Right ventricle myocardium inferior (tissue), 1 donor: ENCODE measurements at places on chromosomes 7 and 10. TPM values are rescaled to one million over a fixed set of nuclear protein-coding genes. Genes with fewer than 3 reads are reported as not detected.

MAT1A gene
- total RNA-seq = 0.19 TPM

H2AZ2 gene
- total RNA-seq = 229 TPM

TEX36 gene
- total RNA-seq = not detected

EFCAB10 gene
- total RNA-seq = not detected

C10orf67 gene
- 0.51 TPM for total RNA-seq

TAS2R39 gene
- not detected for total RNA-seq

PDZD7 gene
- 0.22 TPM for total RNA-seq

CALHM3 gene
- not detected for total RNA-seq

BHLHA15 gene
- not detected for total RNA-seq

HMX3 gene
- total RNA-seq = not detected

GBX1 gene
- 2.4 TPM for total RNA-seq

PGAM2 gene
- total RNA-seq = 1,123 TPM

CEP41 gene
- 3.8 TPM for total RNA-seq

TPK1 gene
- 5.0 TPM for total RNA-seq

TSPAN15 gene
- total RNA-seq = 11.8 TPM

CDK14 gene
- 26.3 TPM for total RNA-seq

NPM3 gene
- 7.9 TPM for total RNA-seq

ACTL6B gene
- not detected for total RNA-seq

OGDHL gene
- 1.9 TPM for total RNA-seq

RFC2 gene
- total RNA-seq = 12.4 TPM

SLC18A2 gene
- total RNA-seq = 0.16 TPM

CACNB2 gene
- 45.6 TPM for total RNA-seq

CARD11 gene
- 0.41 TPM for total RNA-seq

CPED1 gene
- 27.5 TPM for total RNA-seq

AQP1 gene
- total RNA-seq = 284 TPM

PRSS37 gene
- total RNA-seq = not detected

AUTS2 gene
- 5.3 TPM for total RNA-seq

C10orf90 gene
- total RNA-seq = not detected

ZNF853 gene
- total RNA-seq = 10.3 TPM

ANKRD61 gene
- total RNA-seq = not detected

MSANTD7 gene
- total RNA-seq = 5.6 TPM

CPA1 gene
- total RNA-seq = not detected

ELAPOR2 gene
- 6.4 TPM for total RNA-seq

BAZ1B gene
- total RNA-seq = 40.9 TPM

MRC1 gene
- total RNA-seq = 38.3 TPM

AKR1C4 gene
- not detected for total RNA-seq

PALD1 gene
- total RNA-seq = 5.1 TPM

LBX1 gene
- not detected for total RNA-seq

AGR2 gene
- total RNA-seq = not detected

VWA2 gene
- total RNA-seq = not detected

CLRN3 gene
- total RNA-seq = not detected

SH2D4B gene
- total RNA-seq = not detected

MYO3A gene
- not detected for total RNA-seq

FAS gene
- total RNA-seq = 4.7 TPM

STAG3 gene
- 0.51 TPM for total RNA-seq

SEMA3D gene
- total RNA-seq = 1.6 TPM

LRIT1 gene
- total RNA-seq = not detected

UPK3B gene
- 0.54 TPM for total RNA-seq

CALHM1 gene
- not detected for total RNA-seq

GHRHR gene
- total RNA-seq = not detected
